Stimulated activated CD4-positive, alpha-beta T cell treated with anti-CD3 and anti-CD28 coated beads, Interleukin-1b, Interleukin-23, amount 100 ng/mL, for 1 hour (primary cell): ENCODE measurements at places on chromosomes 2 and 18.

DNA sequence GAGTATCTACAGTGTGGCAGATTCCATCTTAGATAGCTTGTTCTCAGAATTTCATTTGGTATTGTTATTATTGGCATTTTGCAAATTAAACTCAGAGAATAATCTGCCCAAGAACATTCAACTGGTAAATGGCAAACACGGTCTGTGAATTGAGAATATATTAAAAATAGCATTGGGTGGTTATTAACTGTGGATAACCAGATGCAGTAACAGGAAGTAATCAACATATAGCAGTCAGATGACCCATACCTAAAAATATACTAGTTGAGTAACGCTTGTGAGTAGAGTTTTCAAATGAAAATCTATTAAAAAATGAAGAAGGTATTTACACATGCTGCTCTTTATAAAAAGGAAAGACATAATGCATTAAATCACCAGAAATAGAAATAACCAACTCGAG, 129.5 kb downstream of the ZNF804A start:
- no peak for DNase-seq

DNA sequence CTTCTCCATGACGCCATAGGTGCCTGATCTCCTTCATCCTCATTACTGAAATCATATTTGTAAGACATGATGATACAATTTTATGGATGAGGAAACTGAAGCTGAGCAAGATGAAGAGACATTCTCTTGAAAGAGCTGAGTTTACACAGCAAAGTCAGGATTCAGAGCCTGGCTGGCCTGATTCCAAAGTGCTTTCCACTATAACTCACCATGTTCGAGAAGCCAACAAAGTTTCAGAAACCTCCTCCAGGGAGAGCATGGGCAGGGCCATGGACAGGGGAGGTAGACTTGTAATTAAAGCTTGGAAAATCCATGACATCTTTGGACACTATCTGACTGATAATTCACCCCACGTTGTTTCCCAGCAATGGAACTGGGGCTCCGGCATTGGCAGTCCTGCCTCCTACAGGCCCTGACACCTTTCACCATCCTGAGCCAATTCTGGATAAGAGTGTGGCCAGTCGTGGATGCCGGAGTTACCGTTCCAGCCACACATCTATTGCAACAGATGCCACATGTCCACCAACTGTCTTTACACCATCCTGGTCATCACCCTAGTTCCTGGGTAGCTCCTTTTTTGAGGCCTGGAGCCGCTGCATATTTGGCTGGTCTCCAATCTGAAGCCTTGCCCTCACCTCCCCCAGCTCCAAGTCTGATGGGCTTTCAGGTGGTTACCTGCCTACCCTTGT, 85.0 kb upstream of the PPP1CB start:
- no peak for DNase-seq

DNA sequence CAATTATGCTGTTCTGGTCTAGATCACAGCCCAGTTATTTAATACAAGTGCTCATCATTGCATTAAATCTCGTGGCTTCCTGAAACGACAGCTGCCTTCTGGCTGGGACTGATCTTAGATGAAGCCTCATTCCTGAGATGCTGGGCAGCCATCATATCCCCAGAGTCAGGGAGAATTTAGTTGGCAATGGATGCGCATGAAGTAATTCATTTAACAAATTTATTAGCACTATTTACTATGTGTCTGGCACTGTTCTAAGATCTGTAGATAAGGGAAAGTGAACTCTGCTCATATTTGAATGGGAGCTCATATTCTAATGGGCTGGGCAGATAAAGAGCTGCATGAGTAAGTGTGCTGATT, 244.7 kb downstream of the KCNS3 start:
- DNase-seq, result no peak

GRCh38 chr2:86525421-86526340, 37.6 kb downstream of the CHMP3 start:
- DNase-seq, result no peak

DNA sequence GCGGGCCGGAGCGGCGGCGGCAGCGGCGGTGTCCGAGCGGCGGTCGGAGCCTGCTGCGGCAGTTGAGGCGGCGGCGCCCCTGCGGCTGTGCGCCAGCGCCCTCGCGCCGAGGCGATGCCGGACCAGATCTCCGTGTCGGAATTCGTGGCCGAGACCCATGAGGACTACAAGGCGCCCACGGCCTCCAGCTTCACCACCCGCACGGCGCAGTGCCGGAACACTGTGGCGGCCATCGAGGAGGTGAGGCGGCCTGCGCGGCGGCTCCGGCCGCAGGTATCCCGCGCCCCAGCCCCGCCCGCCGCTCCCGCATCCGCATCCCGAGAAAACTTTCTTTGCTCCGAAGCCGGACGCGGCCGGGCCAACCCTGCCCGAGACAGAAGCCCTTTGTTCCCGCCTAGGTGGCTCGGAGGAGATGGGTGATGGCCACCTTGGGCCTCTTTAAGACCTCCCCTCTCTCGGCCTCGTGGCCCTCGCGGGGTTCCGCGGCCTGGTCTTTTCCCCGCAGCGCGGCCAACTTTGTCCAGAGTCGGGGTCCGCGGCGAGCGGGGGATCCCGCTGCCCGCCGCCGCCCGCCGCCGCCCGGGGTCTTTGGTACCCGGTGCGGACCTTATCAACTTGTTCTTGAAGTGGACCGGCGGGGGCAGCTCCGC, 504 bp downstream of the ASAP2 start:
- DNase-seq, result no peak

DNA sequence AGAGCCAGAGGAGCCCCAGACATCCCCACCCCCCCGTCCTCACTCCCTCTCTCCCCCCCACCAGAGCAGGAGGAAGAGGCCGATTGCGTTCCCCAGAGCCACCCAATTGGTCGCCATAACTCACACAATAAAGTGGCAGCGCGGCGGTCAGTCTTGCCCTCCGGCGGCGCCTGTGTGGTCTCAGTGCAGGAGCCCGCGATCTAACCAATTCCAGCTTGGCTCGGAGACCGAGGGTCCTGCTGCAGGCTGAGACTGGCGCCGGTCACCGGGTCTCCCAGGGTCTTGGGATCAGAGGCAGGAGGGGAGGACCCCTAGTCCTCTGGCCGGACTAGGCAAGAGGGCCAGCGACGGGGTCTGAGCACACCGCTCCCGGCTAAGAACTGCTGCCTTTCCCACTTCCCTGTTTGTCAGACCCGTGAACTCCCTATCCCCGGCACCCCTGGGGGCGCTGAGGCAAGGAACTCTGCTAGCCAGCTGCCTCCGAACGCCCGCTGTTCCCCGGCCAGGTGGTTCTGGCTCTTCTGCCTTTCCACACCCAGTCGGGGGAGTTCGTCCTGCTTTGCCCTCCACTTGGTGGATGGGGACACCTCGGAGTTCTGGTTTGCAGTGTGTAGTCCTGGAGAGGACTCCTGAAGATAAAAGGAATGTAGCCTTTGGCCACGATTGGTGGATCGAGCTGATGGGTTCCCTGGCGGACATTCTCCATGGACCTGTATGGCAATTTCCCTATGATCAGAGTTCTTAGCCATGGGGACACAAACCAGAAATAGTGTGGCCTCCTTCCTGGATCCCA, 1.0 kb upstream of the HOXD12 start:
- no peak for DNase-seq

- no peak for DNase-seq
These were observed 125.4 kb downstream of the VWA3B start for GRCh38 chr2:98212092-98213000.

- DNase-seq, result no peak
These were observed 122.1 kb upstream of the FOSL2 start for GRCh38 chr2:28270456-28271152.

- DNase-seq, result no peak
These were observed 54.0 kb upstream of the STRN start for GRCh38 chr2:37020212-37020886.

DNA sequence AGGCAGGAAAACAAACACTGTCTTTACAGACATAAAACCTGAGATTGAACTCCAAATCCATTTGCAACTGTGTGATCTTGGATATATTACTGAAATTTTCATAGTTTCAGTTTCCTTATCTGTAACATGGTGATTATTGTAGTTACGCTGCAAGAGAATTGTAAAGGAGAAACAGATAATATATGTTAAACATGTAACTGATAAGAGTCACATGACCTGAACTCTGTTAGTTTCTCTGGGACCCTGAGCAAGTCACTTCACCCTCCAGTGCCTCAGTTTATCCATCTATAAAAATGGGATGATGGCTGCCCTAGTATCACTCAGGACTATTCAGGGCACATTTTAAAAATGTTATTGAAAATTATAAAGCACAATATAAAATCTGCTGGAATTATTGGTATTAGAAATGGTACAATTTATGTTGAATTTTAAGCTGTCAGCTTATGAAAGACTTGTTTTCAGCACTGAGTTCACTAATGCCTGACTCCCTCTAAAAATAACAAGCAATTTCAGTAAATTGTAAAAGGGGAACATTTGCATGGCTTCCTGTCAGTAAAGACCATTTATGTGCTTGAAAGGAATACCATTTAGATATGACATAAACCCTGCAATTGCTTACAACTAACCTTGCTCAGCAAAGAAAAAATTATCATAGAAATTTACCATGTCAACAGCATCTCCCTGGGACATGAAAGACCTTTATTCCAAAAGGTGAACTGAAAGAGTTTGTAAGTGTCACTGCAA, 393.5 kb downstream of the RAD51AP2 start:
- DNase-seq, result no peak

DNA sequence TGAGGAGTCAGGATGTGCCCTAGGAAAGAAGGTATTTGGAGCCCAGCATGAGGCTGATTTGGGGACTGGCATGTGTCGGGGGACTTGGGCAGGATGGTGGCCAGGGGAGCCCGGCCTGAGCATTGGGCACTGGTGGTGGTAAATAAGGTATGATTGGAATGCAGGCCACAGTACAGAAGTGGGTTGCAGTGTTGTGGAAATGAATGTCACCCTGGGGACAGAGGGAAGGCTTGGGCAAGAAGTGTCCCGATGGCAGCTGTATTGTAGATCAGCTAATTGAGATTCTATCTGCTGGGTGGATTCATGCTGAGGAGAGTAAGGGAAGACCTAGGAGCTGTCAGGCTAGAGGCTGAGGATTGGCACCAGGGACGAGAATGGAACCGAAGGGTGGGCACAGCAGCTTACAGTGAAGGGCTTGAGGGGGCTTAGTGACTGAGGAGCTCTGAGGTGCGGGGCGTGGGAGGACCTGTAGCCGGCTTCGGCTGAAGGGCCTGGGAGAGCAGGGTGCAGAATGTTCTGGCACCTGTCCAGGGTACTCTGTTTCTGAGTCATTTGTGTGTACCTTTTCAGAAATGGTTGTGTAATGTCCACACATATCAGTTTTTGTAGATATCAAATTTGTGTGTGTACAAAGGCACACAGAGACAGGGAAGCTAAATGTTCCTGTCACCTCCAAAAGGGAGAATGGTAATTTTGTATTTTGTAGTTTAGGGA, 170.2 kb downstream of the PRKCE start:
- DNase-seq, result no peak

DNA sequence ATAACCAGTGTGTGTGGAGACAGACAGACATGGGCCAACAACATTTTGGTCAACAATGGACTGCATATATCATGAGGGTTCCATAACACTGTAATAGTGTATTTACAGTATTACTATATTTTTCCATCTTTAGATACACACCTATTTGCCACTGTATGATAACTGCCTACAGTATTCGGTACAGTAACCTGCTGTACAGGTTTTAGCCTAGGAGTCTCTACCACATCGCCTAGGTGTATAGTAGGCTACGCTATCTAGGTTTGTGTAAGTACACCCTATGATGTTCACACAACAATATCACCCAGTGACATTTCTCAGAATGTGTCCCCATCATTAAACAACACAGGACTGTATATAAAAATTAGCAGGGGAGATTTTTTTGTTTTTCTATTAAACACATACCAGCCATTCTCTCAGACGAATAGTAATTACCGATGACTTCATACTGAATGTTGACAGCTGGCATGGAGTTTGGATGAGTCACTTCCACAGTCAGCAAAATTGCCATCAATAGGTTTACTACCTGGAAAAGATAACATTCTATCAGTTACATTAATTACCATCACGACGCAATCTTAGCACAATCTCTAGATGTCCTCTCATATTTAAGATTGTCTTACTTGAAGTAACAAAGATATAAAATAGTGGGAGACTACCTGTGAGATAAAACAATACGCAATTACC, 10.8 kb downstream of the LAPTM4A start:
- DNase-seq, result no peak

DNA sequence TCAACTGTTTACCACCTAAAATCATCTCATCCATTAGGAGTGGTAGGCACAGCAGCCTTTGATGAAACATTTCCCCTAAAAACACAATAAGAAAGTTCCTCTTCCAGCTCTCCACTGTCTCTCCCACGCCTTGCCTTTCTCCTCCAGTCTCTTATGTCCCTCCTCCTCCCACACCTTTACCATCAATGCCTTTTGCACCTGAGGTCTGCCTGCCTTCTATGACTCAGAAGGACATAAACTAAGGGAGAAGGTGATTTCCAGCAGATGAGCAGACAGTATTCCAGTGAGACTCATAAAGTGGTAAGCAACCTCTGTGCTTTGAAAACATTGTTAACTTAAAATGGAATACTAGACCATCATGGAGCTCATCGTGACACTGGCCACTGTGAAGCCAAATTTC, 34.2 kb upstream of the NDUFV2 start:
- no peak for DNase-seq

DNA sequence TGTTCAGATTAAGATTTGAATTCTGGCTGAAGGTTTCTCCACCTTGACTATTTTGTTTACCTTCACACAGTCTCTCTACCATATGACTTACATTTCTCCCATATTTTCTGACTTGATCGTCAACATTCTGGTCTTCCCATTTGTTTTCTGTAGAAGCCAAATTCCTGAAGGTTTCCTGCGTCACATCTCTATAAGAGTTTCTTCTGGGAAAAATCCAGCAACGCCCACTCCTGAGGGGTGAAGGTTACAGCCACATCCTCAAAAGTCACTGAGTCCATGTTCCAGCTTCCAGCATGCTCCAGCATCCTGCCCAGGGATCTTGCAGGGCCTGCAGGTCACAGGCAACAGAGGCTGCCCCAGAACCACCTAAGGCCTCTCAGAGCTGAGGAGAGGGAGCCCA, 47.5 kb downstream of the NBEAL1 start:
- no peak for DNase-seq

DNA sequence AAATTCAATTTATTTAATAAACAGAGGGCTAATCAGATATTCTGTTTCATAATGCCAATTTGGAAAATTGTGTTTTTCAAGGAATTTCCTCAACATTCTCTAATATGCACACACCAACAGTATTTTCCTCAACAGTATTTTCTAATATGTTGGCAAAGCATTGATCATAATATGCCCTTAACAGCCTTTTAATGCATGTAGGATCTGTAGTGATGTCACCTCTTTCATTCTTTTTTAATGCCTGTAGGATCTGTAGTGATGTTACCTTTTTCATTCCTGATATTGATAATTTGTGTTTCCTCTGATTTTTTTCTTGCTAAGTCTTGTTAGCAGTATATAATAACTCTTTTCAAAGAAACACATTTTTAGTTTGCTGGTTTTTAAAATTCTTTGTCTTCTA, 15.9 kb downstream of the VWA3B start:
- DNase-seq, result no peak

DNA sequence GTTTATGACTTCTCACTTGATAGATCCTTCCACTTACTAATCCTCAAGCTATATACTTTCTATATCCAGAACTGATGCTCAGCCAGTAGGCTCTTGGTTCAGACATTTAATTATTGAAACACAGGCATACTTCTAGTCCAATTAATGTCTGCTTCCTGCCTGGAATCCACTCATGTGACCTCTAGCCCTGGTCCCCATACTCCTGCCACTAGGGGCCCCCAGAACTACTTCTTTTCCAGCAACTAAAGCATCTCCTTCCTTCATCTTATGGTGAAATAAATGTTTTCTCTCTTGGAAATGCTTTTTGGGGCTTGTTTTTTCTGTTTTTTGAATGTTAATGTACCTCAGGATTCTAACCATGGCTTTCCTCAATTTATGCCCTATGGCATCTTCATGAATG, 527.6 kb downstream of the SATB2 start:
- DNase-seq, result no peak

GRCh38 chr2:132656266-132656975, 13.6 kb downstream of the LYPD1 start:
- no peak for DNase-seq
